ENCODE measurements at places on chromosomes 5 and 9.

DNA sequence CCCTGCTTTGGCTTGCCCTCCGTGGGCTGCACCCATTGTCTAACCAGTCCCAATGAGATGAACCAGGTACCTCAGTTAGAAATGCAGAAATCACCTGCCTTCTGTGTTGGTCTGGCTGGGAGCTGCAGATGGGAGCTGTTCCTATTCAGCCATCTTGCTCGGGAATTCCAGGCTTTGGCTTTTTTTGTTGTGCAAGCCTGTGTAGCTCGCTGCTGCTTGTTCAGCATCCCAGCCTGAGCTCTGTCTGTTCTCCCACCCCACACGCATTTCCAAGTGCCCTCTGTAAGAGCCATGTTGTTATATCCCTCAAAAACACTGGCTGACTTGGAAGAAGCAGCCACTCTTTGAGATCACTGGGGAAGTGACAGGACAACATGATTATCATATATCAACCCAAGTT, 101.6 kb upstream of the DPYSL3 start:
- no peak for DNase-seq

GRCh38 chr9:134396258-134396742, 70.0 kb downstream of the RXRA start:
- DNase-seq: no peak

DNA sequence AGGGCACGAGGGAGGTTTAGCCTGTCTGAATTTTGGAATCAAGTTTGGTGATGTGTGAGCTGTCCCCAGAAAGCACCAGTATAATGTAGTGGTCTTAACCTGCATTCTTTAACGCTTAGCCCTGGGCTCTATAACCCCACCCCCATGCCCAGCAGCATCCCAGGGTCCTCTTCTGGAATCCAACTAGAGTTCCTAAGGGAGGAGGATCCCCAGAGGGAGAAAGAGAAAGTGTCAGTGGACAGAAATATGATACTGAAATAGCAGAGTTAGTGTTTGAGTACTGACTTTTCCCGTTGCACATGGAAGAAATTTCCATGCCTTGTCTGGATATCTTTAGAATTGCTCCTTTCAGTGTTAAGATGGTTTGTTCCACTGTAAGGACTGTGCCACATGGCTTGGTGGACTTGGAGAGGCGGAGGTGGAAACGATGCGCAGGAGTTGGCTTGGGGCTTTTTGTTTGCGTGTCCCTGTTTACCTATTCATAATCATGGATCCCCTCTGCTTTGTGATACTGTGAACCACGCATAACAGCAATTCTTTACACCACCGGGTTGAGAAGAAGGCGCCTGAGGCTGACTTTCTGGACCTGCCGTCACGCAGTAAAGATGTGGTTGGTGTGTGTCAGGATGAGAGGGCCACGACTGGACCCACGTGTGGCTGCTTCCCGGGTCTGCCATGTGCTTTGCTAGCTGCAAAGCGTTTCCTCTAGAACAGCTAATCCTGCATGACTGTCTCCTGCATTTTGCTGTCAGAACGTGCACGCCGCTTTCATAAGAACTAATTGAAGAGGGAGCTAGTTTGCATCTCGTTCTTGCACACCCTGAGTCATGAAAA, 142.3 kb downstream of the SMARCA2 start:
- peak; percentile 24 for DNase-seq

- DNase-seq: no peak
These were observed 3.0 kb upstream of the CCNG1 start for GRCh38 chr5:163434401-163434866.

- no peak for DNase-seq
These were observed 1.4 kb downstream of the TMEM141 start for GRCh38 chr9:136792321-136793085.

DNA sequence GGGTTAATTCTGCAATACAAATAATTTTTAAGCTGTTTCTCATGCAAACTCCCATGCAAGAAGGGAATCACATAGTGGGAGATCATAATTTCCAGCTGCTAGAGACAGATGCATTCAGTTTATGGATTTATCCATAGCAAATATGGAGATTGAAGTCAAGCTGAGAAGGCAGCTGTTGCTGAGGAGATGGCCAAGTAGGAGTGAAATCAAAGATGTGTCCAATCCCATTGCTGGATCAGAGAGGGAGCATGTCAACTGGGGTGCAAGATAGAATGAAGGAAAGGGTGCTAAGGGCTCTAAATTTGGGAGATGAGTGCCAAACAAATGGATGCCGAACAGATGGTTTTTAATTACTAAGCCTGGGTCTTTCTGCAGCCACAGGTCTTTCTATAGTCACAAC, 504.5 kb downstream of the NFIB start:
- no peak for DNase-seq

DNA sequence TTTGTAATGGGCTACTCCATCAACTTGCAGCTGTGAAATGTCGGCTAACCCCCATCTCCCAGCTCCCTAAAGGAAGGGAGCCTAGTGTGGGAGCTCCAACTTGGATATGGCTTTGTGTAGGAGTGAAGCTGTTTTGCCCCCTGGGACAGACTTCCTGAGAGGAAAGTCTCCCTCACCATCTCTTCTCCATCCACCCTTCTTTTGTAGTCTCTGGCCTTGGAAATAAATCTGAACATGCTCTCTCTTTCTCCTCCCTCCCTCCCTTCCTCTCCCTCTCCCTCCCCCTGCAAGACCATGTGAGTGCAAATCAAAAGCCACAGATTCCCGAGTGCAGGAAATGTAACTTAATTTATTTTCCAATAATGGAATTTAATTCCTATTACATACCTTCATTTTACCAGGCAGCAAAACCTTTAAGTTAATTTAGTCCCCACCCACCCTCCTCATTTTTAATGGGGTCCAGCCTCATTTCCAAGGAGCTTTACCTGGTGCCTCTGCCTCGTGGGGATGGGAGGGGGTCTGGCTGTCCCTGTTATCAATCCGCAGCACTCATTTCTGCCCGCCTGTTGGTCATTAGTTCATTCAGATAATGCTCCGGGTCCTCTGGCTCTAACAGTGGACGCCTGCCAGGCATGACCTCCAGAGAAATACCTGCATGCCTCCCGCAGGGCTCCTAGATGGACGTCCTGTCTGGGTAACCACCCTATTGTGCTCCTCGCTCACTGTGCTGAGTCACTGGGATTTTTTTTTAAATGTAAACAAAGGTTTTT, 122.9 kb upstream of the TAF11L2 start:
- DNase-seq: no peak

Measured in left ventricle myocardium inferior (tissue), 1 donor.